ENCODE measurements at places on chromosomes 6 and 20.

DNA sequence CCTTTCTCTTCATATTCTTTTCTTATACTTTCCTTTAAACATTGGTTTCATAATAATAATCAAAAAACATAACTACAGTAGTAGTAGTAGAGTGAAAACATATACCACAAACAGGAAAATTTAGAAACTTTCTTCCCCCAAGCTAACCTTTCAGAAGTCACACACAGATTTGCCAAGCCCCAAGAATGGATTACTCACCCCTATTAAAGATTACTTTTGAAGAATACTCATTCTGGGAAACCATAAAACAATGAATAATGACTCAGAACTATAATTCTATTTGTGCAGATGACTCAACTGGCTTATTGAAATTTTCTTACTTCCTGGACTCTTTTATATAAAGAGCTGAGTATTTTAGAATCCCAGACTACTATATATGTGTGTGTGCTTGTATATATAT is 119.4 kb upstream of the GJE1 start:
- peak; percentile 91 for DNase-seq

GRCh38 chr20:7843613-7844012 is 96.6 kb downstream of the HAO1 start:
- peak; percentile 74 for DNase-seq

DNA sequence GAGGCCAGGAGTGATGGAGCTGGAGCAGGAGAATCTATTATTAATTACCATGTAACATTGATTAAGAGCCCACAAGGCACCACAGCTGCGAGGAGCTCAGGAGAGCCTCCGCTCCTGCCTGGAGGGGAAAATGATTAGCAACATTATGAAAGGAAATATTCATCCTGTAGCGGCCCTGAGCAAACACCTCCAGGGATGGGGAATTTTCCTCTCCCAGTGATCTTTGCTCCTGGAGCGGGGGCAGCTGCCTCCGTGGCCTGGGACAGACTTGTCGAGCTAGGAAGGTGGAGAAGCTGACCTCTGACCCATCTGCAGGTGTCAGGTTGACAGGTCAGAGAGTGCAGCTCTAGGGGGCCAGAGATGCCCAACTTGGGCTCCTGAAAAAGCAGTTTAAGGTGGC is 40.1 kb upstream of the SIRPA start:
- DNase-seq, result no peak

GRCh38 chr6:104788400-104788799 is 71.3 kb downstream of the HACE1 start:
- no peak for DNase-seq

DNA sequence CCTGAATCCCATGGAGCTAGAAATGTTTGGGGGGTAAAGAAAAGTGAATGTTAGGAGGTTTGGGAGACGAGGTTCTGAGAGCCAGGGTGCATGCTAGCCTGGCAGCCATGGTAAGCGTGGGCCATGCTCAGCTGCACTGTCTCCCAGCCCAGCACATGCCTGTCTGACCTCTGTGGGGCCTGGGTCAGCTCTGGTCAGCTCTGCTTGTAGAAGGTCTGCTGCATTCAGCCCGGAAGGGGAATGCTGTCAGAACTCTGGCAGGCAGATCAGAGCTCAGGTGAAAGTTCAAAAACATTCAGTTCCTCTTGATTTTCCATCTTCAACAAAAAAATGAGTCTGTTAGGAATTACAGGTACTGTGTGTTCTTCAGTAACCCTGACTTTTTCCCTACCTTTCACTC is 5.8 kb upstream of the GNRH2 start:
- DNase-seq, result no peak
